ENCODE measurements at places on chromosomes 3 and 15.

DNA sequence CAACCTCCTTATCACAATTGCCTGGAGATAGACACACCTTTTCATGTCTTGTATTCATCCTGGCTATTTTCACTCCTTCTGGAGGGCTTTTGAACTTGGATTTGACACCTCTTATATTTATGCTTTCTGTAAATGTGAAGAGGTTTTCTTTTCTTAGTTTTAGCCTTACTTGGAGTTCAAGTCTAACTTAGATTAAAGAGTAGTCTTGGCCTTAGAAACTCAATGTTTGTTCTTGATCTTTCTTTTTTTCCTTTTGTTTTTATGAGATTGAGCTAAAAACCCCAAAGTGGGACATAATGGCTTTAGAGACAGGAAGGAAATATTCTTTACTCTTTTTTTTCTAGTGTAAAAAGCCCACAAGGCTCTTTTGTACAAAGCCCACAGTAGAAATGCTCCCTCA, 1054.9 kb downstream of the ROBO1 start:
- DNase-seq, result no peak

GRCh38 chr3:9750556-9751411, 1.0 kb downstream of the OGG1 start:
- no peak for DNase-seq

- no peak for DNase-seq
These were observed 98.2 kb downstream of the ZNF609 start for GRCh38 chr15:64558460-64559179.

DNA sequence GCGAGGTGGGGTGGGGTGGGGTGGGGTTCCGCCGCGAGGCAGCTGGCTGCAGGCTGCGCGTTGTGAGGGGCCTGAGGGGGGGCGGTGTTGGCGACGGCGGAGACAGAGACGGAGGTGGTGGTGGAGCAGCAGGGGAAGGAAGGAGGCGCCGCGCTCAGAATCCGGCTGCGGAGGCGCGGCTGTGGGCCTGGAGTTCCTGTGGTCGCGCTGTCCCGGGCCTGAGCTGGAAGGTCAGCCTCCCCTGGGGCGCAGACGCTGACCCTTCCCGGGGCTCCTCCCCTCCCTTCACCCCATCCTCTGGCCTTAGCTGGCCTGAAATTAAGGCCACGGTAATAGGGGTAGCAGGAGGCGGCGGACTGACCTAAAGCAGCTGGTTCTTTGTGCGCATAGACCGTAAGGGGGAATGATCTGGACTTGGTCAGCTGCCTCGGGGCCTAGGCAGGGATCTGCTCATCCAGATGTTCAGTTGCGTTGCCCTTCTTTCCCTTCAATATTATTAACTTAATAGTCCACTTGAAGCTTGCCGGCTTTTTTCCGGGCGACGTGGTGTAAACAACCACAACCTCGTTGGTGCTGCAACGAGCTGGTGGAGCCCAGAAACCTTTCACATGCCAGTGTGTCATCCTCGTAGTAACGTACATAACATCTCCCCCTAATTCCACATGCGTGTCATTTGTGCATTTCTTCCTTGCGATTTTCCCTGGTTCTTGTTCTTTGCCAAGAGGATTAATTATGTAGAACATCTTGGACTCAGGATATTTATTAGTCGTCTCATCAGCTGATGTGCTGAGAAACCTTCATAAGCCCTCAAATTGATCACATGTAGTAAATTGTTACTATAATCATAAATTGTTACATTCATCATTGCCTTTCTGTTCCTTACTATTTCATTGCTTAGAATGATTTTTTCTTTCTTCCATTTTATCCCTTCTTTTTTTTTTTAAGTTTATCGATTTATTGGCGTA, 626 bp downstream of the SEC62 start:
- DNase-seq, result no peak

DNA sequence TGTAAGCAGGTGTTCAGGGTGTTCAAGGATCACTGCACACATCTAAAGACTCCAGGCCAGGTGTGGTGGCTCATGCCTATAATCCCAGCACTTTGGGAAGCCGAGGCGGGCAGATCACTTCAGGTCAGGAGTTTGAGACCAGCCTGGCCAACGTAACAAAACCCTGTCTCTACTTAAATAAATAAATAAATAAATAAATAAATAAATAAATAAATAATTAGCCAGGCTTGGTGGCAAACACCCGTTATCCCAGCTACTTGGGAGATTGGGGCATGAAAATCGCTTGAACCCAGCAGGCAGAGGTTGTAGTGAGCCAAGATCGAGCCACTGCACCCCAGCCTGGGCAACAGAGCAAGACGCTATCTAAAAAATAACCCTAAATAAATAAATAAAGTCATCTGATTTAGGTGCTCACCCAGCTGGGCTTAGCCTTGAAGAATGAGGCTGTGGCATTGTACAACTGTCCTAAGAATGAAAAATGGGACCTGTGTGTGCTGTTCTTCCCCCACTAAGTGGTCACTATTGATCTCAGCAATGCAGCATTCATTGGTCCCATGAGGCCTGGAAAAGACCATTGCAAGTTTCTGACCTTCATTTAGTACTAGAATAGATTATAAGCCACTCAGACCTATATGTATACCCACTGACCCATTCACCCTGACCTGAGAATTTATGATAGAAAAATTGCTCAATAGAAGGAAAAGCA, 82.8 kb upstream of the ABHD17C start:
- DNase-seq, result no peak

- DNase-seq, result no peak
These were observed 49.6 kb downstream of the USP13 start for GRCh38 chr3:179702271-179702947.

DNA sequence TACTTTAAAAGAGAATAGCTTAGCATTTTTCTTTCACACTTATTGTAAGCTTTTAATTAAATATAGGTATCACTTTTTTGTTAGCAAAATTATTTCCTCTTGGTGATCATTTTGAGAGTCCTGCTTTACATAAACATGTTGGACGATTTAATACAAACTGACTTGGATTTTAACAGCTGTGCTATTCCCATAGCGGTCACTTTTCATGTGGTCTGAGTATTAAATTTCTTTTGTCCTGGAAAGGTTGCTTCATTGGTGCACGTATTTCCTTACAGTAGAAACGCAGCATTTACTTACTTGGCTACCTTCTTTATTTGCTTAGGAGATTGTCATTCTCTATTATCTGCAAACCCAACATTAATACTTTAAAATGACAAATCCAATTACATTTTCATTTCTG, 109.4 kb downstream of the ATG7 start:
- no peak for DNase-seq

- DNase-seq, result no peak
These were observed 662 bp downstream of the TMEM108 start for GRCh38 chr3:133038731-133039375.

DNA sequence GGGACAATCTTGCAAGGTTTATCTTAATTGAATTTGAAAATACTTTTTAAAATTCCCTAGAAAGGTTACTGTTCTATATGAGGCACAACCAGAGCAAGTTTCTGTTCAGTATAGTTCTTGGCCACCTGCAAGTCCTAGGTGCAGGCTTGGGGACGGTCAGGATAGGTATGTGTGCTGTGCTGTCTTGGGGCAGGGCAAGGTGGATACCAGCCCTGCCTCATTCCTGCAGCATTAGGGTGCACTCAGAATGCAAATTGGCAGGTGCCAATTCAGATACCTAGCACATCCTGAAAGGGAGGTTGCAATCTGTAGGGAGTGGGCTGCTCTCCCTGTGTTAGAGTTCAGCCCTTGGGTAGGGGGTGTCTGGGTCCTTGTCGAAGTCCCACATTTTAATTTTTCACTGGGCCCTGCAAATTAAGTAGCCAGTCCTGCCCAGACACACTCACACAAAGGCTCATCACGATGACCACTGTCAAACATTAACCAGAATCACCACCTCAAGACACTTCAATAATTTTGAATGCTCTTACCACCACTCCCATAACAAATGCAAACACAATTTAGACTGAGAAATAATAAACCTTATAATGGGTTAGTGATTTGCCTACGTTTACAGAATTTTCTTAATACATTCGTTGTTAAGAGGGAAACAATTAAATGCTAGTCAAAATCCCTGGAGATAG, 838.0 kb upstream of the NR2F2 start:
- no peak for DNase-seq

- no peak for DNase-seq
These were observed 92.0 kb upstream of the VGLL3 start for GRCh38 chr3:87082796-87083440.

DNA sequence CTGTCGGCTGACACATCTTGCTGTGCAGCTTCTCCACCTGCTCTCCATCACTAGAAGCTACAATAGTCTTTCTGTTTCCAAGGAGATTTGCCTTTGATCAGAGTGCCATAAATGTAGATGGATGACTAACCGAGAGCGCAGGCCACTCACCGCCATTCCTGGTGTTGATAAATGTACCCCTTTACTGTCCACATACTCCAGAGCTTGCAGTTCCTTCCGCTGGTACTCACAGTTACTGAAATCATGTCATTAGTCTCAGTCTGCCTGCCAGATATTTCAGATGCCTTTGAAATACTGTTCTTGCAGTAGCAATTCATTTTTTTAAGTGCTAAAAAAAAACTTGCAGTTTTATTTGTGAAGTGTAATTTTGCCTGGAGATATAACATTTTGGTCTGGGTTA, 72.3 kb downstream of the BLM start:
- no peak for DNase-seq

GRCh38 chr3:18423401-18424212, 1.5 kb downstream of the SATB1 start:
- DNase-seq, result peak; percentile 42

DNA sequence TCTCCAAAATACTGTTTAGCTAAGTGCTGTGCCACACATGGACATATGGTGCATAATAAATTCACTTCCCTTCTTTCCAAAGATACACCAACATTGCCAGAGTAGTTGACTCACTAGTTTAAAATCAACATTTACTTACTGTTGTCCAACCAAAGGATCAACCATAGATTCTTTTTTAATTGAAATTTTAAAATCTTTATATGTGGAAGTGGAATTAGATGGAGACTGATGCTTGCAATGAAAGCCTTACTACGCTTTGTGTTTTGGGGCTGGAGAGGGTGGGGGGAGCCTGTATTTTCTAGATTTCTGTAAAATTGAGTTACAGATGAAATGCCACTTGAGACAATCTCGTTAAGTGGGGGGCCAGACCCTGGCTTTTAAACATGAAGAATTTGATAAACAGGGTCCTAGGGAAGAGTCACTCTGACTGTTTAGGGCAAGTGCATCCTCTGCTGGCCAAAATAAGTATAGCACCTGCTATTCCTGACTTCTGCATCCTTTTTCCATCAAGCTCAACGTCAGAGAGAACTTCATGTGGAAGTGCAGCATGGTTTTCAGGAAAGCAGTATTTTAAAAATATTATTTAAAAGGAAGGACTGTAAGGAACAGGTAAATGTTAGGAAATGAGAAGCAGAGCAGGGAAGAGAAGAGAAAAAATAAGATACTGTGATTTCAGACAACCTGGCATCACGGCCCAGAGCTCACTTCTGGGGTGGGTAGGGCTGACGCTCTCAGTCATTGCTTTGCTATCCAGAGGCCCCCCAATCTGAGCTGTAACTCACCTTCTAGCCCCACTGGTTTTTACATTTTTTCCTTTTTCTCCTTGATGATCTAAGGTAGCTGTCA, 76.7 kb downstream of the BOC start:
- peak; percentile 10 for DNase-seq

All from activated T-helper 1 cell treated with anti-CD3 and anti-CD28 coated beads, Interleukin-12 subunit alpha, Interleukin-12 subunit beta, Interleukin-2, Interleukin-4 antibody, amounts not matched to agents 30 ng/mL and 10 ng/mL and 1 ng/mL, durations not matched to agents 14 hours and 24 hours and 36 hours (primary cell).